Hepatic stellate cell (primary cell): ENCODE measurements at places on chromosomes 7 and 10.
A peak's percentile ranks its signal among the peaks of the same experiment; 100 is the strongest.

DNA sequence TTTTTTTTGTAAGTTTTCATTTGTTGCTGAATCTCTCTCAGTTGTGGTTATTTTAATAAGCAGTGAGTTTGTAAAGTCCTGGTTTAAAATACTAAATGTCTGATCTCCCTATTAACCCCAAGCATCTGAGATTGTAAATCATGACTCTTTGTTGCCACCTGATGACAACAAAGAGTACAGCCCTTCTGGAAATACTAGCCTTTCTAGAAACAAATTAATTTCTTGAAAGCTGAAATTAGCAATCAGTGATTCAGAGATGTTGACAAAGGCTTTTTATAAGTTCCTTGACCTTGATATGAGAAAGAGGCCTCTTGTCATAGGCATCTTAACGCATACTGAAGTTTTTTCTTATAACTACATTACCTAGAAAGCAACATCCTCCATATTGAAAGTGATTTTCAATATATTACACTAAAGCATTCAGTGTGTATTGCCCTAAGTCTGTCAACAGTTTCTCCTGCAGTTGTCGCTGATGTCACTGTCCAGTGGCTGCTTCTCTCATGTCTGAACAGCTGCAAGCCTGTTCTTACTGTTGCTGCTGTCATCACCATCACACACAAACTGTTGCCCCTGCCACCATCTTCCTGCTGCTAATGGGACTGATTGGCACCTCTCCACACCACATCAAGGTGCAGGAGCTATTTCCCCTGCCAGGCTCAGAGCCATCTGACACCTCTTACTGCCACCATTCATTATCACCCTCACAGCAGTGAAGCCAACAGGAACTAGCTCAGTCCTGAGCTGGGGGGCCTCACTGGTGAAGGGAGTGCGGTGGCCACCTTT, 95.1 kb upstream of the LRGUK start:
- no peak for DNase-seq

DNA sequence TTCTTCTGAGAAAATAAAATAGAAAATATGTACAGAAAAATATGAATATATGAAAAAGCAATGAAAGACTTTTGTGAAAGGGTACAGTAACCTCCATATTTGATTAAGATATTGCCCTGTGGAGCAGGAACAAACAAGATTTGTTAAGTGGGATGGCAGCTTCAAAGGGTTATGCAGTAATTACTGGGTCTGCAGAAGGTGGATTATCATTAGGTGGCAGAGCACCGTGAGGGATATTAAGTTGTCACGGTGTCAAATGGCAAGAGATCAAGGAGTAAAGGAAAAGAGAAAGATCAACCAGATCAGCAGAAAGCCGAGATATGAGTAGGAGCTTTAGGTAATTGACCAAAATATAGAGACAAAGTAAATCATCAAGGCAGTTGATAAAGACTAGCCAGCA, 44.1 kb downstream of the DGKB start:
- no peak for DNase-seq

DNA sequence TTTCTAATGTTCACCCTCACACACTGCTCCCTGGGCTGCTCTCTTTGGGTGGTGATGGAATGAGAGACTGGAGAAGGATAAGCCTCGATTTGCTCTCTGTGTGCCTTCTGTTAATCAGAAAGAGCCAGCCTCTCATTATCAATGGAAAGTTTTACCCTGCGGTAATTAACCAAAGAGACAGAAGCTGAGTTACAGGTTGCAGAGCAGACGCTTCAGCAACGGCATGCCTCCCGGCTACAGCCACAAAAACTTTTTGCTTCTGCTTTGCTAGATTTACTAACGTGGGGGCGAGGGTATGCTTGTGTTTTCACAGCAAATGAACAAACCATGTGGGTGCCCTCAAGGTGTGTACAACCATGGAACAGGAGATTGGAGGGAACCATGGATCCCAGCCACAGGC, 18.0 kb downstream of the GIMAP4 start:
- no peak for DNase-seq

DNA sequence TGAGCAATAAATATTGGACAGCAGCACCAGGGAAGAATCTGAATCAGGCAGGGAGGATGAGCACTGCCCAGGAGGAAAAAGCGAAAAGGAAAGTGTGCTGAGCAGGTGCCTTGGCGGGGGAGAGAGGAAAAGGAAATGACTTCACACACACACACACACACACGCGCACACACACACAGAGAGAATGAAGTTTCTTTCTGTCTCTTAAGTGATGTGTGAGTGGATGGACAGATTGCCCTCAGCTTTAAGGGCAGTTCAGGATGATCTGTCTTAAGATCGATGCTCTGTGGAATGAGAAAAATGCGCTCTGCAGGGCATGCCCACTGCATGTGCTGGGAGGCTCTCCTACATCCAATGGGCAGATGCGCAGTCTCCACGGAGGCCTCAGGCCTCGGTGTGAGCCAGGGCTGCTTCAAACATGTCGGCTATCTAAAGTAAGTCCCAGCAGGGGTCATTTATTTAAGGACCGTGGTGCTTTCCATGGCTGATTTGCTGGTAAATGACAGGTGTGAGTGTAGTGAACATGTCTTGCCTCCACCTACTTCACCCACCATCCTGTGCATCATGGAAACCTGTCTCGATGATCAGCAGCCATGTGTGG, 2.5 kb upstream of the ACBD5 start:
- peak; percentile 33 for DNase-seq

DNA sequence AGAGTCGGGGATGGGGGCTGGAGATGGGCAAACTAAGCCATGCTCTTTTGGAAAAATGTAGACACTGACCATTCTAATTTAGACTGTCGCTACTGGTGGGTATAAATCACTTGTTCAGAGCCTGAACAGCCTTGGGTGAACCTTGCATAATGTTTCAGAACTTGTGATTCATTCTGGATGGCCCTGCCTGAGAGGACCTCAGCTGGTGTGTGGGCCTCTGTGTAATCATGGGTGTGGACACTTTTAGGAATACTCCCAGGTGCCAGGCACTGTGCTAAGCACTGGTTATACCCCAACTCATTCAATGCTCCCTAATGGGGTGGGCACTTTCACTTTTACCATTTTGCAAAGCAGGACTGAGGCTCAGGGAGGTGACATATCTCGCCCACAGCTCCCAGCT, 26.8 kb upstream of the TM9SF3 start:
- DNase-seq, result no peak

DNA sequence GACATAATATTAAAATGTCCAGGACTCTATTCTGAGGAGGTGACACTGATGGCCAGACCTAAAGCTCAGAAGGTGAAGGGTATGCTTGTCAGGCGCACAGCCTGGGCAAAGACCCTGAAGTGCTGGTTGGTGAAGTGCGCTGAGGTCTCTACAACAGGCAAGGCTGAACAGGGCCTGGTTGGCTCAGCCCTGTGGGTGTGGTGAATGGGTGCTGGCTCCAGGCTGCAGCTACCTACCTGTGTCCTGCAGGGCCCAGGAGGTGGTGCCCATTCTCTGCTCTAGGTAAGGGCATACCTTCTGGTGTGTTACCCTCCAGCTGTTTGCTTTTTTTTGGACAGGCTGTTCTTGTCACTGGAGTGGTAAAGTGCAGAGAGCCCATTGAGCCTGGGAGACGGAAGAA, 85.1 kb downstream of the RAMP3 start:
- no peak for DNase-seq

GRCh38 chr7:27091941-27092818, 3.6 kb downstream of the HOXA1 start:
- no peak for DNase-seq

- DNase-seq, result no peak
Measured at GRCh38 chr7:70540641-70541040, 591.3 kb upstream of the GALNT17 start.

- DNase-seq, result no peak
Measured at GRCh38 chr7:135195968-135196629, 15.2 kb downstream of the WDR91 start.

DNA sequence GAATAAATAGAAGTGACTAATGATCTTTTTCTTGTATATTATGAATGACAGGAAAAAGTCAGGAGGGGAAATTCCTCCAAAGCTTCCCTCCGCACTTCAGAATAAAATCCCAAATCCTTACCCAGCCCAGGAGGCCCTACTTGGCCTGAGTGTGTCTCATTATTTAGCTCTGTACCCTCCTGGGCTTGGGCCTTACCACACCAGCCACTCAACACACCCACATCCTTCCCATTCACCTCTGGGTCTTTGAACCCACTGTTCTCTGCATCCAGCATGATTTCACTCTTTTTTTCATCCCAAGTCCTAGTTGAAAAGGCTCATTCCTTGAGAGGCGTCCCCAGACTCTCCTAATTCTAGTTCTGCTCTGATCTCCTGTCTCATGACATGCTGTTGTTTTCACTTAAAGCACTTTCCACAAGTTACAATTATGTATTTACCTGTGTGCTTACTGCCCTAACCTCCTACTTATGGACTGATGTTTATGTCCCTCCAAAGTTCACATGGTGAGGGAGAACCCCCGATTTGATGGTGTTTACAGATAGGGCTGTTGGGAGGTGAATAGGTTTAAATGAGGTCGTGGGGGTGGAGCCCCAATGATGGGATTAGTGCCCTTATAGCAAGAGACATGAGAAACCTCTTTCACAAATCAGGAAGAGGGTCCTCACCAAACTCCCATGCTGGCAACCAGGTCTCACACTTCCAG, 6.4 kb downstream of the NOD1 start:
- DNase-seq, result no peak

DNA sequence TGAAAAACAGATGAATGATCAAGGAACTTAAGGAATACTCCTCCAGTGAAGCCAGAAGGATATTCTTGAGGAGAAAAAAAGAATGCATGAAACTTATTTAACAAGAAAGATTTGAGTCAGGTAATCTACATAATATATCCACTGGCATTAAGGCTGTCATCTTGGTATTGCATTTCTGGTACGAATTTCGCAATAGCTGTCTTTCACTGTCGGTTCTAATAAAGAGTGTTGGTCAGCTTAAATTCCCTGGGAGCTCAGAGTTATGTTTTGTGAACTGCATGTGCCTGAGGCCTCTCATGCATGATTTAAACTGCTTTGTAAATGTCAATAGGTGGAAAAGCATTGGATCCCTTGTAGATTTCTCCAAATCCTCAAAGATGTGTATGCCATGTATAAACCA, 565.3 kb upstream of the GALNT17 start:
- no peak for DNase-seq

DNA sequence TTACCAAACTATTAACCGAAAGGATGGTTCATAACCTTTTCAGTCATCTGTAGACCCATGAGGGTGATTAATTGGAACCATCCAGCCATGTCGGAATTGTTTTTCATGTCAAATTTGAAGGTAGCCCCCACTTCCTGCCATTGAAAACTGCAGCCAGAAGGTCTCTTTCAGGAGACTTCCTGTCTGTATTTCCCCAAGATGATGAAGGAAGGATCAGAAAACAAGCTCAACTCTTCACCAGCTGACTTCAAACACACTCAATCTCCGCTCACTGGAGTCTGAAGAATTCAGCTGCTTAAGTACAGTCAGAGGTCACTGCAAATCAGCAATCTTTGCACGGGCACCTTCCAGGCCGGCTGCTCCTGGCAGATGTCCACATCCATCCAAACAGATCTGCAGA, 291.7 kb upstream of the NPVF start:
- no peak for DNase-seq

DNA sequence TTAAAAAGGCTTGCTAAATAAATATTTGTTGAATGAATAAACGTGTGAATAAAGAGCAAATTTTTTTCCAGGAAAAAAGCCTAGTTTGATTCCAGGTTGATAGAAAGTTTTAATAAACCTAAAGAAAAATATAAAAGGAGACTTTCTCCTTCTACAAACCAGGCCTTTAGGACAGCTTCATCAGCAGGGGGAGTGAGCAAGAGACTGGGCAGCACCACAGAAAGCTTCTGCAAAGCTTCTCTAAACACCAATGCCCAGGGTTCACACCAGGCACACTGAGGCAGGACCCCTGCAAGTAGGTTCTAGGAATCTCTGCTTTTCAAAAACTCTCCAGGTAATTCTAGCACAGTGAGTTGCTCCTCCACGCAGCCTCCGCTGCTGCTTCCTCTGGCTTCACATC, 66.4 kb upstream of the SEC61G start:
- DNase-seq, result no peak

DNA sequence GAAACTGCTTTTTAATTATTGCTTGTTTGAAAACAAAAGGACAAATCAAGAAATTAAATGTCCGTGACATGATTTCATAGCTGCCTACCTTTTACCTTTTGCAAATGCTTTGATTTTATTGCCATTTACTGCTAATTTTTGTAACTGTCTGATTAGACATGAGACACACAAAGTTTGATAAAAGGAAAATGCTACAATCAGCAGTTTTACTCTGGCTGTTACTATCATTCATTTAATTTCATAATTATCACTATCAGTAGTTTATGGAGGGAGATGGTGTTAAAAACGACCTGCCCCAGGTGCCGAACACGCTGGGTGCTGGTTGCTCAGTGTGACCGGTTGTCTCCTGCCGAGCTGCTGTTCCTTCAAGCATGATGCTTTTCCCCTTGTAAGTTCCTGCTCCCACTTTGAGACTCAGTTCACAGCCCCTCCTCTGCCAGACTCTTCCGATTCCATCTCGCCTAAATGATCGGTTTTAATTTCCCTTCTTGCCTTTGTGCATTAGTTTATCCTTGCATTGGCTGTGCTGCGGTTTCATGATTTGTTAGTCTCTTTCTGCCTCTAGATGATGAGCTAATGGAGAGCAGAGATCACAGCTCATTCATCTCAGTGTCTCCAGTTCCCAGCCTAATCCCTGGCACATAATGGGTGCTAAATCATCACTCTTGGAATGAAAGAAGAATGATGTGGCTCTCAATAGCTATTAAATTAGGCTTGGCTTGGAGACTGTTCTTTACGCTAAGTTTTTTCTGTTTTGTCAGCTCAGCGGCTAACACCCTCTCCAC, 110.6 kb downstream of the PFKFB3 start:
- DNase-seq, result no peak

DNA sequence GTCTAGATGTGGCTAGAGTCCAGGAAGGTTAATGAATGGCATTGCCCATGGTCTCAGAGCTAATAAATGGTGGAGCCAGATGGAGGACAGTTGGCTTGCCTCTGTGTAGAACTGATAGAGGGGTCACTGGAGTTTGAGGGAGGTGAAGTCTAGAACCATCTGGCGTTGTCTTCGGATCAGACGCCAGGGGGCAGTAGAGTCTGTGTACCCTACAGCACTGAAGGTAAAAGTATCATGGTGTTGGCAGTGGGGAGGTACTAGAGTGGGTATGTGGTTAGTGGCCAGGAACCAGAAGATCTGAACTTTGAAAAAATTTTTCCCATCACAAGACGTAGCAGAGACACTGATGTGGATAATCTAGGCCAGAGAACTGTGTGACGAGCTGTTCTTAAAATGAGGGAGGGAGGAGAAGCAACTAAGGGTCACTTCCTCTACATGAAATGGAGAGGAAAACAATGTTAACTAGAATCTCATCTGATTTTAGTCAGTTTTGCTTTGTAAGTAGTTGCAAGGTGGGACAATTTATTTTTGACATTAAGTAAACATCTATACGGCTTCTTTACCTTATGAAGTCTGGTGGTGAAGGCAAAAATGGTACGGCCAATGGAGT, 227.9 kb upstream of the PRSS58 start:
- no peak for DNase-seq

GRCh38 chr10:95906677-95907455, 909 bp upstream of the CC2D2B start:
- DNase-seq, result peak; percentile 47

GRCh38 chr7:363626-364025, 73.7 kb downstream of the FOXL3 start:
- no peak for DNase-seq

- no peak for DNase-seq
Measured at GRCh38 chr7:44284881-44285541, 40.4 kb downstream of the CAMK2B start.

- no peak for DNase-seq
Measured at GRCh38 chr10:88987243-88987725, 3.3 kb upstream of the FAS start.

GRCh38 chr7:119482671-119483070, 790.3 kb upstream of the KCND2 start:
- no peak for DNase-seq
